ENCODE measurements at places on chromosomes 1 and 21.

DNA sequence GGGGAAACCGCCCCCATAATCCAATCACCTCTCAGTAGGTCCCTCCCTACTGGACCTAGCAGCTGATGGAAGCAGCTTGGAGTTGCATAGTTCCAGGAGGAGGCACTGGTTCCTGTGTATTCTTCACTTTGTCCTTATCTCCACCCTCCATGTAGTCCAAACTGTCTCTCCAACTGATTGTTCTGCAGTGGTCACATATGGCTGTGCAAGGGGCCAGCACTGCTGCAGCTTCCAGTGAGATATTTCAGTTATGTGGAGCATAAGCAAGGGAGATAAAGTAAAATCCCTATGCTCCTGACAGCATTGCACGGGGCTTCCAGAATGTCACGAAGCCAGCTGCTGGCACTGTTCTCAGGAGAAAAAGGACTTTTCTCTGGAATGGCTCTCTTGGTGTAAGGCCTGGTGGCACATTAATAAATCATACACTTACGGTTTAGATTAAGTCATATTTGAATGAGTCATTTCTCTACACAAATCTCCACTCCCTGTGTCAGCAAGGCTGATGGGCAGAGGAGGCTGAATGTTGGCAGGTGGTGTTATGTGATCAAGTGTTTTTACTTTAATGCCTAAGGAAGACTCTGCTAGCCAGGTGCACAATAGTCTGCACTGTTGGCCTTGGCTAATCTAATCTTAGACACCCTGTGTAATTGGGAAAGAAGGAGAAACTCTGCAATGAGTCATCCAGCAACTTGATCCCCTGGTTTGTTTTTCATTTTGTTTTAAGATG lies 93.4 kb downstream of the KCNK1 start:
- DNase-seq = no peak

DNA sequence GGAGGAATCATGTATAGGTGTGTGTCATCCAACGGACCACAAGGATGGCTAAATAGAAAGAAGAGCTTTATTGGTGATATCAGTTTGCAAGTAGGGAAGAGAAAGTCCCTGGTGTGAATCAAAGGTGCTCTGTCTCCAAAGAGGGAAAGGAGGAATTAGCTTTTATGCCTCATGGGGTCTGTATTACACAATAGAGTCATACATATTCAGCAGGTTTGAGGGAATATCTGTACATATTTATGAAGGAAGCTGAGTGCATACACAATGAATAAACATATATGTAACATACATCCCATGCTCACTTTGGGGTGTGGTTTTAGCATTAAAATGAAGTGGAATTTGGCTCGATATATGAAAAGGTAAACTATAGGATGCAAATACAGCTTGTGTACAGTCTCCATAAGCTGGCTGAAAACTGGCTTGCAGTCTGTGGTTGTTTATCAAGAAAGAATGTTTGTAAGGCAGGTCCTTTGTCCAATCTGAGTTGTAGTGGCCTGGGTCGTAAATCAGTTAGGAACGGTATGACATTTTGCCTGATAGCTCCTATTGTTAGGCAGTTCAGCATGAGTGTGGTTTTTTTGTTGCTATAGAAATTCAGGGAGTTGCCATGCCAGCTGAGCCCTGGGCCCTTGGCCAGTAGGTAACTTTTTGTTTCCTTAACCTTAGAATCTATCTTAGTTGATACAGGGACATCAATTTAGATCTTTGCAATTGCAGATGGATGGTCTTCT lies 198.0 kb upstream of the ZP4 start:
- DNase-seq = peak; percentile 29

- DNase-seq = no peak
These were observed 122.5 kb downstream of the LHX4 start for GRCh38 chr1:180352588-180352987.

- no peak for DNase-seq
These were observed 73.1 kb downstream of the GPR88 start for GRCh38 chr1:100611086-100611485.

- DNase-seq = peak; percentile 93
These were observed 801 bp upstream of the ANXA9 start for GRCh38 chr1:150981177-150981804.

DNA sequence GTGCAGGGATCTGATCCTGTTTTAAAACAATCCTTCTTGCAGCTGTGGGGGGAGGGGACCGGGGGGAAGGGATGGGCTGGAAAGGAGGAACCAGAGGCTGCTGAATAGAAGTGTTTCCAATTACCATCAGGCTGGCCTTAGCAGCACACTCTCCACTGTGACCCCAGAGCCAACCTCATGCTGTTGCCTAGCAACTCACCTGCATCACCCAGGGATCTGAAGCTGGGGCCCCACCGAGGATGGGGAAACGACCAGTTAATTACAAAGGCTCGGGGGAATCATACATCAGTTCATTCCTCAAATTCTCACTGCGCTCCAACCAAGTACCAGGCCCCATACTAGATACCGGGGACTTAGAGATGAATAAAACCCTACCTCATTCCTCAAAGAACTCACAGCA lies 11.9 kb upstream of the GPX7 start:
- DNase-seq = no peak

DNA sequence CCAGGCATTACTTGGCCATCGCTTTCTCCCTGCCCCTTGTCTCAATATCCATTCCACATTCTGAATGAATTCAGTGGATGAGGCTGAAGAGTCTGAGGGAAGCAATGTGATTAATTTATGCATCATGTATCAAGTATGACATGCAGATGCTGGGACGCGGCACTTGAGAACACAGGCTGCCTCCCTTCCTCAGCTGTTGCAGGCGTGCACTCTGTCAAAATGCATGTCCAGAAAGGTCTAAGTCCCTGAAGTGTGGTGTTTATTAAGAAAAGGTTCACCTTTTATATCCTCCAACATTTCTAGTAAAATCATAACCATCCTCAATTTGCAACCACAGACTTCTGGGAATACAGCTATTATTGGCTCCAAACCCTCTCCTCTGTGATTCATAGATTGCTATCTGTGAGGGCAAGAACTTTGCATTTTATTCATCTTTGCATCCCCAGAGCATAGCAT lies 22.6 kb upstream of the RAB3GAP2 start:
- no peak for DNase-seq

GRCh38 chr21:35358008-35358407 lies 308.9 kb upstream of the RUNX1 start:
- no peak for DNase-seq

GRCh38 chr1:219049501-219049900 lies 124.2 kb upstream of the LYPLAL1 start:
- no peak for DNase-seq

- DNase-seq = no peak
These were observed 31.6 kb downstream of the BACE2 start for GRCh38 chr21:41199588-41199987.

All from COR-L47 (cell line).